T-helper 2 cell (primary cell): ENCODE measurements at places on chromosomes 16 and 17.

DNA sequence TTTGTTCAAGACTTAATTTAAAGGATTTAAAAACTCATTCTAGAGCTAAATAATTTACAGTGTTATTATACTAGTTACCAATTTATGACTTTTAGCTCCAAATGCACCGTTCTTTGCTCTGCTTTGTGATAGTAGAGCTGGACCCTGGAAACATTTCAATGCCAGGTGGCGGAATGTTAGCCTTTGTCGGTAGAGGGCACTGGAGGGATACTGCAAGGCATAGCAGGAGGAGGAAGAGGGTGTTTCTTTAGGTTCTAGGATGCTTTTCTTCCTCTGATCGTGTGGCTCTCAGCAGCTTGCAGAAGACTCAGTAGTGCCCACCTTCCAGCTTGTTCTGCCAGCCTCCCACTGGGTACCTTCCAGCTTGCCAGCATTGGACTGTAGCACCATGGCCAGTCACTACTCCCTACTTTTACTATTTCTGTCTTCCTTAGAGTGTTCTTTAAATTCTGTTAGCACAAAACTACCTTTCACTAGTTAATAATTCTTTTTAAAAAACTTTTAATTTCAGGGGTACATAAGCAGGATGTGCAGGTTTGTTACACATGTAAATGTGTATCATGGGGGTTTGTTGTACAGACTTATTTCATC is 325.3 kb downstream of the UTP18 start:
- no peak for DNase-seq

GRCh38 chr17:28887871-28888471 is 9.6 kb downstream of the FLOT2 start:
- no peak for DNase-seq

DNA sequence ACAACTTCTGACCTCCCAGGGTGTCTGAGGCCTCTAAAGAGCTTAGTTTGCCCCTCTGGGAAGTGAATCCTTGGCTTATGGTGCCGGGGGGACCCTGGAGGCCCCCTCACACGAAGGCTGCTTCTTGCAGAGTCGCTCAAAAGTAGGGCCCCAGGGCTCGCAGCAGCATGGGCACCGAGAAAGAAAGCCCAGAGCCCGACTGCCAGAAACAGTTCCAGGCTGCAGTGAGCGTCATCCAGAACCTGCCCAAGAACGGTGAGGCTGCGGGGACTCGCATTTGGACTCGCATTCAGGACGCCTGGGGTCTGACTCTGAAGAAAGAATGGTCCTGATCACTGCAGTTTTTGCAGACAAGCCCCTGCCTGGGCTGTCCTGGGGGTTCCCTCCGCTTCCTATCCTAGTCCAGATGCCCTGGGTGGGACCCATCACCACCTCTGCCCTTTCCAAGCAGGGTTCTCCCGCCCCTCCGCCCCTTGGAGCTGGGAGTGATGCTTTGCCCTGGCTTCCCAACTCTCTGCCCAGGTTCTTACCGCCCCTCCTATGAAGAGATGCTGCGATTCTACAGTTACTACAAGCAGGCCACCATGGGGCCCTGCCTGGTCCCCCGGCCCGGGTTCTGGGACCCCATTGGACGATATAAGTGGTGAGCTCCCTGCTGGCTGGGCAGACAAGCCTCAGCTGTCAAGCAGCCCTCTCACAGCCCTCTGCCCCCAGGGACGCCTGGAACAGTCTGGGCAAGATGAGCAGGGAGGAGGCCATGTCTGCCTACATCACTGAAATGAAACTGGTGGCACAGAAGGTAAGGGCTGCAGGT is 698 bp downstream of the ACBD4 start:
- DNase-seq, result no peak

- no peak for DNase-seq
These were observed 9.6 kb upstream of the MPP2 start for GRCh38 chr17:43917016-43917347.

DNA sequence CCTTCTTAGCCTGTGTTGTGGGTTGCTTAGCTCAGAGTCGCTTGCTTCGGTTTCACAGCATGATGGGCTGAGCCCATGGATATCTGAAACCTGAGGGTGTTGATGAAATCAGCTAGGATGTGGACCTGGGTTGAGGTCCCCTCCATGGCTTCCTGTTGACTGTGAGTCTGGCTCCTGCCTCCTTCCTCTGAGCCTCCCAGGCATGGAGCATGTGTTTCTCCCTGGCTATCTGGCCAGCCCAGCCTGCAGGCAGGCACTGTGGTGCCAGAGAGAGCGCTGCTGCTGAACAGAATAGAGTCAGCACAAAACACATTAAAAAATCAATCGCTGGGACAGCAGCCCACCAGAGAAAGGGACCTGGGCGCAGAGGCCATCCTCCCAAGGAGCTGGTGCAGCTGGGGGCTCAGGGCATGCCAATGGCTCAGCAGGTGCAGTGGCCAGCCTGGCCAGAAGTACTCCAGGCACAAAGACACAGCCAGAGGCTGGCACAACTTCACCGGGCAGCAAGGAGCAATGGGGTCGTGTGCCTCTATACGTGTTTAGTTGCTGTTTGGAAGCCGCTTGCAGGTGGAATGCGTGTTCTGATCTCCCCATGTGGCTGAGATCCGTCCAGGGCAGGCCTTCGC is 28.3 kb upstream of the GPRC5C start:
- DNase-seq, result no peak

DNA sequence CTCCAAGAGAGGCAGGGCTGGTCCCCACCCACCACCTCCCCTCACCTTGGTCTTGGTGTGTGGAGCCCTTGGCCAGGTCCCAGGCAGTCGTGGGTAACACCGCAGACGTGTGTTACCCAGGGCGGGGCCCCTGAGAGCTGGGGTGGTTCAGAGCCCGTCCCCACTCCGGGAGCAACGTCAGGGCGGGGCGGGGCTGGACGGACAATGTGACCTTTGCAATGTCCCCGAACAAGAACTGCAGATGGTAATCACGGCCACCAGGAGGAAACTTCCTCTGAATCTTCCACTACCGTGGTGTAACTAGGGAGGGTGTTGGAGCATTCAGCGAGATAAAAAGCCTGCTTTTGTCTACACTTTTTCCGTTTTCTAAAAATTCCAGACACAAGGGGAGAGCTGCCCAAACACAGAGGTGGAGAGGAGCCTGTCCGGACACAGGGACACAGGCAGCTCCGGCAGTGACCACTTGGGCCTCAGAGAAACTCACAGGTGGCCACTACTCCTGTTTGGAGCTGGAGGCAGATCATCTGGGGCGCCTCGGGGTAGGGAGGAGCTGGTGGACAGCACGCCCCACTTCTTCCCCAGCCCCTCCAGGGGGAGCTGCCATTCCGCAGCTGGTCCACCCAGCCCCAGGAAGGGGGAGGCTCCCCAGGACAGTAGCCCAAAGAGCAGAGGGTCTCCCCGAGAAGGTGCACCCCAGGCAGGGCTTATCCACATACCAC is 14.2 kb upstream of the SLC38A10 start:
- no peak for DNase-seq

DNA sequence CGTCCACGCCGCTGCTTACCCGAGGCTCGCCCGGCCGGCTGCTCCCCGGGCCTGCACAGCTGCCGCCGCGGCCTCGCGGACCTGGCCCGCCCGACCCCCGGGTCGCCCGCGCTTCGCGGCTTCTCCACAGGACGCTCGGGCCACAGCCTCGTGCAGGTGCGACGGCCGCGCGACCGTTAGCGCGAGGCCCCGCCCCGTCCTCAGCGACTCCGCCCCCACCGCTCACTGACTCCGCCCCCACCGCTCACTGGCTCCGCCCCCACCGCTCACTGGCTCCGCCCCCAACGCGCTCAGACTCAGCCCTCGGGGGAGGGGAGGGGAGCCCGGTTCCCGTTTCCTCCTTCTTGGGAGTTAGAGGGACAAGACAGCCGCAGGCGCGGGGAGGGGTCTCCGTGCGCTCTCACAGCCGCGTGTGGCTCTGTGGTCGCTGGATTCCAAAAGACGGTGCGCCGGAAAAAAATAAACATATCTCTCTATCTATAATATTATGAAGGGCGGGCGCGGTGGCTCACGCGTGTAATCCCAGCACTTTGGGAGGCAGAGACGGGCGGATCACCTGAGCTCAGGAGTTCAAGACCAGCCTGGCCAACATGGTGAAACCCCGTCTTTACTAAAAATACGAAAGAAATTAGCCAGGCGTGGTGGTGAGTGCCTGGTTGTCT is at the start of gene MEIOB:
Gene MEIOB, minus strand, starts transcription at position 191 of the 662 bp plus-strand sequence. CDS start 3,989 bp downstream, outside the sequence.
- DNase-seq, result no peak

DNA sequence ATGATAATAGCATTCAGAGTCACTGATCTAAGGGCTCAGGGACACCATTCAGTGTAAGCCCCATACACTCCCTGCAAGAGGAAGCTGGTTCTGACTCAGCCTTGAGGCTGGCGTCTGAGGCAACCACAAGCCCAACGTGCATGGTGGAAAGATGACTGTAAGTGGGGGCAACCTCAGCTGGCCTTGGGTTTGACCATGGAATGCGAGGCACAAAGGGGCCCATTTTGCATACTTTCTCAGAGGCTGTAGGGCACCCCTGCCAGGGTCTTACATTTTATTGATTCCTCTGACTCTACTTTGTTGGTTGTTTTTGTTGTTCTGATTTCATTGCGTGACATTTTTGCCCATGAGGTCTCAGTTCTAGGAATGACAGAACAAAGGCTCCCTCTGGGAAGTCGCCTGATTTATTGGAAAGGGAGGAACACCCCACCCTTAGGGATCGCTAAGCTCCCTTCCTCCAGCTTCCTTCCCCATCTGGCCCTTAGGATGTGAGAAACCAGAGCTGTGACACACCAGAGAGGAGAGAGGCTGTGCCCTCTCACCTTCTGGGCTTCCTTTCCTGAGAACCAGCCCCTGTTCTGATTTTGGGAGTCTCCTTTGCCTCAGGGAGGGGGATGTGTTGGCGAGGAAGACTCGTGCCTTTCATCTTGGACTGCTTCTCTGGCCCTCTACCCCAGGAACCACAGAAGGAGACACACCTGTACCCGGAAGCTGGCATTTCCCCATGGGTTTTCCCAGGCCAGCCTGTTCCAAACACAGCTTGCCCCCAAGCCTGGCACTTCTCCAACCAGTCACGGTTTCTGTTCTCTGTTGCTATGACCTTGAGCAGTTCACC is 5.6 kb upstream of the CIITA start:
- DNase-seq, result peak; percentile 35

DNA sequence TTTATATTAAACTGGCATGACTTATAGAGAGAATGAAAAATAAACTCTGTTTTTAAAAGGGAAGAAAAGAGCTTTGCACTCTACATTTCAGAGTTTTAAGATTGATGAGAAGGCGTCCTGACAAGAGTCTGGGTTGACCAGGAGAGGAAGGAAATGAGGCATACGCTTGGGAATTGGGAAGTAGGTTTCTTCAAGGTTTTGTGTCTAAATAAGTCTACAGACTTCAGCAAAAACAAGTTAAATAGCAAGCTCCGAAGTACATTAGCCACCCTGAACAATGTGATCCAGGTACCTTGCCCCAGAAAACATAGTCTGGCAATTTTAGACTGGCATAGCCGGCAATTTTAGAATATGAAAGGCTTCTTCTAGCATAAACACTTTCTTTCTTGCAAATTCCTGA is 28.5 kb upstream of the CCDC182 start:
- DNase-seq, result no peak

GRCh38 chr17:46727572-46728348 is 90.7 kb downstream of the WNT3 start:
- DNase-seq, result no peak

GRCh38 chr17:74957935-74958740 is 14.4 kb downstream of the HID1 start:
- peak; percentile 67 for DNase-seq

DNA sequence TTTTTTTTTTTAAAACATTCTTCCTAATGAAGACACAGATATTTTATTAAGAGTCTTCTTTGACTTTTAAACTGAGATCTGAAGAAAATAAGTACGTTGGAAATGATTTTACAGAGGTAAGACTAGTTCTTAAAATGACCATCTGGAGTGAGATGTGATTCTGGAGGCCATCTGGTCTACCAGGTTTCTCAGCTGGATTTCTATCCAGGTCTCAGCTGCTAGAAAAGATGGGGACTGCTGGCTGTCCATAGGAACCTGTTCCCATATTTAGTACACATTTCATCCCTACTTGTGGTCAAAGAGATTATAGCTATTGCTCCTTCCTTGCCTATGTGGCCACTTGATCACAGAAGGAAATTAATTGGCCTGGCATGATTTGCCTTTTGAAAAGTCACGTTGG is 12.2 kb downstream of the PMFBP1 start:
- no peak for DNase-seq

DNA sequence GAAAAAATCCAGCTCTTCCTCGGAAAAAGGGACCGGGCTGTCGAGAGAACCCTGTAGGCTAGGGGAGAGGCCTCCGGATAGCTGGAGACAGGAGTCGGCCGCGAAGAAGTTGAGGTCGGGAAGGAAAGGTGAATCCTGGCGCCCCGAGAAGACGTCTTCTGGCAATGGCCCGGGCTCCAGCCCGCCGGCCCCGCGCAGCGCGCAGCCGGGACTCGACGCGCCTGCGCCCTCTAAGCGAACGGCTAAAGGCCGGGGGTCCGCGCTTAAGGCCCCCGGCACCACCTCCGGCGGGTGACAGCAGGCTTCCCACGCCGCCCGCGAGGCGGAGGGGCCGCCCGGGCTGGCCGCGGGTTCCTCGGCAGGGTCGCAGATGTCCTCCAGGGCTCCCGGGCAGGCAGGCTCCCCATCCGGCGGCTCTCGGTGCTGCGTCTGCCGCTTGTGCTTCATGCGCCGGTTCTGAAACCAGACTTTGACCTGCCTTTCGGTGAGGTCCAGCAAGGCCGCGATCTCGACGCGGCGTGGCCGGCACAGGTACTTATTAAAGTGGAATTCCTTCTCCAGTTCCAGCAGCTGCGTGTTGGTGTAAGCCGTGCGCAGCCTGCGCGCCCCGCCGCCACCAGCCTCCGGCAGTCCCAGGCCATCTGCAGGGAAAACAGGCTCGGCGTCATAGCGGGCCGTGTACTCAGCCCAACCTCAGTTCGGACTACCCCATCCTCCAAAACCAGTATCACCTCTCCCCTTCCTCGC is 1.6 kb downstream of the HOXB2 start:
- peak; percentile 22 for DNase-seq

DNA sequence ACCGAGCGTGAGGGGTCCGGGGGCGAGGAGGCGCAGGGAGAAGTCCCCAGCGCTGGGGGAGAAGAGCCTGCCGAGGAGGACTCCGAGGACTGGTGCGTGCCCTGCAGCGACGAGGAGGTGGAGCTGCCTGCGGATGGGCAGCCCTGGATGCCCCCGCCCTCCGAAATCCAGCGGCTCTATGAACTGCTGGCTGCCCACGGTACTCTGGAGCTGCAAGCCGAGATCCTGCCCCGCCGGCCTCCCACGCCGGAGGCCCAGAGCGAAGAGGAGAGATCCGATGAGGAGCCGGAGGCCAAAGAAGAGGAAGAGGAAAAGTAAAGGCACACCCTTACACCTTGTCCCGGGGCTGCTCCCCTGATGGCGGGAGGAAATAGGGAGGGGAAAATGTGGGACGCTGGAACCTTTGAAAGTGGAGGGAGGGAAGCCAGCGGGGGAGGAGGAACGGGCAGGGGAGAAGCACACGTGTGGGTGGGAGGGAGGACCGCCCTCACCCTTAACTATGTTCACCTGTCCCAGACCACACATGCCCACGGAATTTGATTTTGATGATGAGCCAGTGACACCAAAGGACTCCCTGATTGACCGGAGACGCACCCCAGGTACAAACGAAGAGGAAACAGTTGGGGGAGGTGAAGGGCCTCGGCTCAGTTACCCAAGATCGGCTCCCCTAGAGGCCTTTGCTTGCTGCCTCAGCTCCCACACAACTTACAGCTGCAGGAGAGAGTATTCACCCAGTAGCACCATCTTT is 916 bp downstream of the PAGR1 start:
- DNase-seq, result peak; percentile 33
